ENCODE measurements at places on chromosomes 5 and 9.

GRCh38 chr5:81400375-81400774 is 6.4 kb upstream of the ACOT12 start:
- H3K27me3 ChIP-seq, result peaks cover 49% of the 10 kb centered on the region
- no peak overlapping the region for H3K27ac ChIP-seq
- no peak for DNase-seq
- H3K4me3 ChIP-seq, result no peak overlapping the region

- H3K4me3 ChIP-seq, result no peak overlapping the region
- H3K27ac ChIP-seq, result no peak overlapping the region
- peaks cover 61% of the 10 kb centered on the region for H3K27me3 ChIP-seq
- peaks cover 11% of the 10 kb centered on the region for H3K4me1 ChIP-seq
- no peak for DNase-seq
Observed at GRCh38 chr5:77960305-77960704, 184.2 kb upstream of the TBCA start.

GRCh38 chr9:16293610-16294009 is 576.9 kb downstream of the BNC2 start:
- H3K36me3 ChIP-seq, result no peaks in the 10 kb centered on the region
- H3K4me1 ChIP-seq, result no peaks in the 10 kb centered on the region
- no peak for DNase-seq
- H3K27ac ChIP-seq, result no peak overlapping the region
- no peaks in the 10 kb centered on the region for H3K27me3 ChIP-seq
- no peak overlapping the region for H3K4me3 ChIP-seq

DNA sequence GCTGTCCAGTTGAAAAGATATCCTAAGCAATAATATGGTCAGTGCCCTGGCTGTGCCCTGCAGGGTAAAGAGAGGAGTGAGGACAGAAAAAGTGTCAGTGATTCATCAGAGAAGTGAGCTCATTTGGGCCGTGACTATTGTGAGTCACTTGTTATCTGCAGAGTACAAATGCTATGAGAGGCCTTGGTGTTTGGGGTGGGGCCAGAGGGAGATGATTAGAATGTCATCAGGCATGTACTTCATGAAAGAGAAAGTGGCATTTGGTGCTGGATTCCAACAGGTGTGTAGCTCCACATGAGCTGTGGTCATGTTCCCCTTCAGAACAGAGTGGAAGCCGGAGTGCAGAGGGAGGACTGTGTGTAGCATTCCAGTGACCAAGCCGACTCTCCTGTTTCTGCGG is 174.1 kb downstream of the KDM4C start:
- no peak overlapping the region for H3K27ac ChIP-seq
- H3K4me1 ChIP-seq, result no peaks in the 10 kb centered on the region
- H3K27me3 ChIP-seq, result no peaks in the 10 kb centered on the region
- no peak overlapping the region for H3K4me3 ChIP-seq
- H3K36me3 ChIP-seq, result peaks cover 5% of the 10 kb centered on the region
- DNase-seq, result no peak

DNA sequence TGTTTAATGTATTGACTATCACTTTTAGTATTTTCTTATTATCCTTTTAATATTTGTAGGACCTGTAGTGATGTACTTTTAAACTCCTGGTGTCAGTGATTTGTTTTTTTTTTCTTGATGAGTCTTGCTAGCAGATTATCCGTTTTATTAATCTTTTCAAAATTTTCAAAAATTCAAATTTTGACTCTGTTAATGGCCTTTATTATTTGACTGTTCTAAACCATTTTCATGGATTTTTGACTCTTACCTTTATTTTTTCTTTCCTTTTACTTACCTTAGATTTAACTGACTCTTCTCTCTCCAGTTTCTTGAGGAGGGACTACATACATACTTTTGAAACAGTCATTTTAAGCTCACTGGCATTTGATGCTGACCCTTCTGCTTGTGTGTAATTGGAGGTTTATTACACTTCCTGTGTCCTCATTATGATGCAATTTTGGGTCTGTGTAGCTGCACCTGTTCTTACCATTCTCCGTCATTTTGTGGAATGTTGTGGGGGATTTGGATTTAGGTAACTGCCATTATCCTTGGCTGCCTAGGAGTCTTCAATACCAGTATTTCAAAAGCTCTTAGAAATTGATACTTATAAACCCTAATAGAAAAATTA is 32.0 kb upstream of the EXOC3 start:
- H3K4me3 ChIP-seq, result no peak overlapping the region
- H3K27ac ChIP-seq, result no peak overlapping the region
- H3K27me3 ChIP-seq, result peaks cover 5% of the 10 kb centered on the region
- peaks cover 3% of the 10 kb centered on the region for H3K36me3 ChIP-seq
- DNase-seq, result no peak

DNA sequence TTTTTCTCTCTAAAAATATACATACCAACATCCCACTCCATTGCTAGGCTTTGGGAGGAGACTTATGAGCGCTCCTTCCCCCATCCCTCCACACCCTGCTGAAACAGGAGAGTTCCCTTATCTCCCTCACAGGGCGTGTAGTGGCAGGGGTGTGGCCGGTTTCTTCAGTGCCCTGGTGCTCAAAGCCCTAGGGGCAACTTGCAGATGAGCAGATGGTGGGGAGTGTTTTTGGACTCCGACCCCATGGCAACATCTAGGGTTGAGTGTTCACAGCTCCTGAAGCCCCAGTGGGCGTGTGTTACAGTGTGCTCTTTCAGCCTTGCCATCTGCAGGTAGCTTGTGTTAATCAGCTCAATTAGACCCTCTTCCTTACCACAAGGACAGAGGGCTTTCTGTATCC is 409.5 kb downstream of the MAT2B start:
- no peak overlapping the region for H3K27ac ChIP-seq
- no peaks in the 10 kb centered on the region for H3K36me3 ChIP-seq
- no peak overlapping the region for H3K4me3 ChIP-seq
- no peak for DNase-seq
- H3K4me1 ChIP-seq, result no peaks in the 10 kb centered on the region

DNA sequence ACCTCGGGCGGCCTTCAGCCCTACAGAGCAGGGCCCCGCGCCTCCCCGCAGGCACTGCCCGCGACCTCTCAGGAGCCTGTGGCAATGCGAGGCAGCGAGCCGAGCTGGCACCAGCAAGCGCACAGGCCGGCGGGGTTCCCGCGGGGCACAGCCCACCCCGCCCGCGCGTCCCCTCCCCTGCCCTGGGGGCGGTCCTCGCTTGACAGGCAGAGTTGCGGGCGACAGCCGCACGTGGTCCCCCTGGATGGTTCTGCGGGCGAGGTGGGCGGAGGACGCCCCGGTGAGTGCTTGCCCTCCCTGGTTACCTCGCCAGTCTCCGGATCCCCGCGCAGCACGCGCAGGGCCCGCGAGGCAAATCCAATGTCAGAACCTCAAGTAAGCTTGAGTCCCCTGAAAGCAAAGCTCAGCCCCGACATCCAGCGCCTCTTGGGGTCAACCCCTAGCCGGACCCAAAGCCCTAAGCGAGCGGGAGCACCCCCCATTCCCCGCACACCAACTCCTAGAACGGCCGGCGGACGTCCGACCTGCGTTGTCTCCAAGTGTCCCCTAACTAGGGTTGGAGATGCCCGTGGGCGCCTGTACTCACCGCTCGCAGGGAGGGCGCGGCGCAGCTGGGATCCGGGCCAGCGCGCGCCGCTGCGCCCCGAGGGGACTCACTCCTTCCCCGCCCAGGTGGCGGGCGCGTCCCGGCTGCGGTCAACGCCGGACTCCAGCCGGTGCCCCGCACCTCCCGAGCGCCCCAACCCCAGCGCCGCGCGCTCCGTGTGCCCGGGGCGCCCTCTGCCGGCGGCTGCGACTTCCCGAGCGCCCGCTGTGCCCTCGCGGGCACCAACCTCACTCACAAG is at the start of gene DRD1:
Gene DRD1, minus strand, starts transcription at position 123 of the 845 bp plus-strand sequence. CDS start 1,083 bp downstream, outside the sequence.
- H3K27me3 ChIP-seq, result peaks cover 73% of the 10 kb centered on the region
- DNase-seq, result peak; percentile 53
- no peak within 1 kb of the TSS for H3K27ac ChIP-seq

DNA sequence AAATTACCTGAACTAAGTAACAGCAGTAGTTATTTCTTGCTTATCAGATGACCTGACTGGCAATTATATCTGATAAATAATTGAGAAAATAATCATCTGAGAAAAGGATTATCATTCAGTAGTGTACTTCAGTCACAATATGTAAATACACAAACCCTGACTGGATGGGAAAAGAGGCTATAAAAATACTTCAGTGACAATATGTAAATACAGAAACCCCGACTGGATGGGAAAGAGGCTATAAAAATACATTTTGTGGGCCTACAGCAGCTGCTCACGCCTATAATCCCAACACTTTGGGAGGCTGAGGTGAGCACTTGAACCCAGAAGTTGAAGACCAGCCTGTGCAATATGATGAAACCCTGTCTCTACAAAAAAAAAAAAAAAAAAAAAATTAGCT is 11.1 kb downstream of the UBAP2 start:
- H3K27me3 ChIP-seq, result no peaks in the 10 kb centered on the region
- peak overlapping the region; percentile 24 for H3K27ac ChIP-seq
- H3K4me3 ChIP-seq, result no peak overlapping the region

GRCh38 chr9:137459601-137460362 is 648 bp upstream of the NSMF start:
- H3K27ac ChIP-seq, result peak overlapping the region; percentile 77
- H3K4me1 ChIP-seq, result peaks cover 44% of the 10 kb centered on the region
- peak; percentile 22 for DNase-seq
- H3K36me3 ChIP-seq, result peaks cover 5% of the 10 kb centered on the region

DNA sequence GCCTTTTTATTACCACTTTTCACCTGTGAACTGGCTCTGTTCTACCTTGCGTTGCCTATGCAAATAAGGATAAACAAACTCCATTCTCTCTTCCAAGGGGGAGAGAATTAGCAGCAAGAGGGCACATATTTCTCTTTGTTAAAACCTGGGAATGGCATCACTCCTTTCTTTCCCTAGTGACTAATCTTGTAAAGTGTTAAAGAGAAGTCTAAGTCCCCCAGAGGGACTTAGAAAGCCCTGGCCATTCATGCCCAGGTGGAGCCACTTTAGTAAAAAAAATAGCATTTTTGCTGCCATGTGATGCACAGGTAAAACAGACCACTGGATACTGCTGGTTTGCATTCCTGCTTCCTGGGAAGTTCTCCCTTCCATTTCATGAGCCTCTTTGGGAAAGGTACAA is 148.4 kb downstream of the MAN2A1 start:
- H3K27ac ChIP-seq, result no peak overlapping the region
- H3K27me3 ChIP-seq, result no peaks in the 10 kb centered on the region
- H3K36me3 ChIP-seq, result peaks cover 56% of the 10 kb centered on the region
- no peaks in the 10 kb centered on the region for H3K4me1 ChIP-seq

DNA sequence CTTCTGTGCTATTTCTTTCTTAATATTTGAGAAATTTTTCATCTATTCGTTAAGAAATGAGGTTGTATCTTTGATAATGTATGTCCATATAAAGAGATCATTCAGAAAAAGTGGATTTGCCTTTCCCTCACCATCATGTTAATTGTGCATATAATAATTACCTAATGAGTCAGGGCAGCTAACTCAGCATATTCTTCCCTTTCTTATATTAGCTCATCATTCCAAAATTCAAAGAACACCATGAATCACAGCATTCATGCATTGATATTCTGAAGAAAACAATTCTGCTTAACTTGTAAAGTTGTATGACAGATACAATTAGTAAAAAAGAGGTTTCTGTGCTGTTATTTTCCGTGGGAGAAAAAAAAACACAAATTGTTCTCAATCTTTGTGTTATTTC is 630.6 kb downstream of the TLE1 start:
- no peaks in the 10 kb centered on the region for H3K4me1 ChIP-seq
- no peaks in the 10 kb centered on the region for H3K27me3 ChIP-seq
- no peaks in the 10 kb centered on the region for H3K36me3 ChIP-seq
- DNase-seq, result no peak
- no peak overlapping the region for H3K27ac ChIP-seq
- no peak overlapping the region for H3K4me3 ChIP-seq

DNA sequence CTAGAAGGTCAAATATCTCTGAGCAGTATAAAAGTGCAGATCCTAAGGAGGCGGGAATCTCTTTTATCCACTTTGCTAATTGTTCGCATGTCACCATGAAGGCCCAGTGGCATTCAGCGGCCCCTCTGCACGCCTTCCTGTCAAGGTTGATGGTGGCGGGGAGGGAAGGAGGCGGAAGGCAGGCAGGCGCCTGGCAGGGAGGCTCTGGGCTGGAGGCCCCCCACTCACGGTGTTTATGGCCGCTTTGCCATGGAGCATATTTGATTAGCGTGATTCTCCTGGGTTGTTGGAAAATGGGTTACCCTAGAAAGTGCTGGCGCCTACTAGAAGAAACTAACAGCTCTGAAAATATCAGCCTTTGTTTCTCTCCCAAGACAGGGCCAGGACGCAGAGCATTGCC is 209.6 kb downstream of the FSTL4 start:
- H3K36me3 ChIP-seq, result no peaks in the 10 kb centered on the region
- no peak overlapping the region for H3K27ac ChIP-seq
- no peak overlapping the region for H3K4me3 ChIP-seq

DNA sequence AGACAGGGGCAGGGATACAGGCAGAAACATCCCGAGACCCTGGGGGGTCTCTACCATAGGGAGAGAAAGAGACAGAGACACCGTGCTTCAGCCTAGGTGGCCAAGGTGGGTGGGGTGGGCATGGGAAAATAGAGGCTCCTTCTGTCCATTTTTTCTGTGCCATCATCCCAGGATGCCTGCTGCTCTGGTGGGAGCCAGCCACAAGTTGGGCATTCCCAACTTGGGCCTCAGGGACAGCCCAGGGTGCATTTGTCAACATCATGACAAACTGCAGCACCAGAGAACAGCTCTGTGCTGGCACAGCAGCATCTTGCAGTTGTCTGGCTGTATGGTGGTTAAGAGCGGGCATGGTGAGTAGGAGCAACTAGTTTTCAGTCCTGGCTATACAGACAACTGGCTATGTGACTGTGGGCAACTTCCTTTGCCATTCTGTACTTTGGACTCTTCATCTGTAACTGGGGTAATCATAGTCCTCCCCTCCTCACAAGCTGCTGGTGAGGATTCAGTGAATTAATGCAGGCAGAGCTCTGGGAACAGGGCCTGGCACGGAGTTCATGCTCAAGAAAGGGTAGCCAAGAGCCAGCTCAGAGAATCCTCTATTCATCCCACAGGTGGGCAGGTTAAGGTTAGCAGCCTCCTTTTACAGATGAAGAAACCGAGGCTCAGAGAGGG is 100.4 kb downstream of the RGS3 start:
- H3K4me3 ChIP-seq, result no peak overlapping the region
- H3K27me3 ChIP-seq, result peaks cover 13% of the 10 kb centered on the region
- no peak overlapping the region for H3K27ac ChIP-seq
- H3K36me3 ChIP-seq, result no peaks in the 10 kb centered on the region

- H3K27ac ChIP-seq, result peak overlapping the region; percentile 55
- no peaks in the 10 kb centered on the region for H3K36me3 ChIP-seq
- no peak overlapping the region for H3K4me3 ChIP-seq
- DNase-seq, result no peak
- peaks cover 74% of the 10 kb centered on the region for H3K27me3 ChIP-seq
Observed at GRCh38 chr5:32711681-32712480, 760 bp downstream of the NPR3 start.

Data from activated naive CD4-positive, alpha-beta T cell treated with anti-CD3 and anti-CD28 coated beads, Interleukin-2, amount 10 ng/mL, durations not matched to agents 7 days and 5 days (primary cell).